ENCODE measurements at places on chromosomes 7 and 10. TPM values are rescaled to one million over a fixed set of nuclear protein-coding genes. Genes with fewer than 3 reads are reported as not detected.
A peak's percentile ranks its signal among the peaks of the same experiment; 100 is the strongest.

OR2A42 gene
- total RNA-seq: 0.15 TPM

LHPP gene
- total RNA-seq: 23.3 TPM

SPDYE6 gene
- total RNA-seq: not detected

COX15 gene
- total RNA-seq: 53.5 TPM

SPDYE1 gene
- total RNA-seq: not detected

GDF10 gene
- total RNA-seq: 0.28 TPM

NFE2L3 gene
- total RNA-seq: 6.2 TPM

PPP1R9A gene
- 40.7 TPM for total RNA-seq

- no peak overlapping the region for H3K27ac ChIP-seq
- no peak overlapping the region for H3K4me3 ChIP-seq
- no peak for DNase-seq
These were observed 10.8 kb upstream of the PON1 start for GRCh38 chr7:95335093-95335492.

GRCh38 chr10:102191956-102192355 lies 34.1 kb upstream of the ELOVL3 start:
- no peaks in the 10 kb centered on the region for H3K36me3 ChIP-seq
- H3K4me1 ChIP-seq: peaks cover 16% of the 10 kb centered on the region
- DNase-seq: no peak
- no peak overlapping the region for H3K27ac ChIP-seq

GRCh38 chr7:101744588-101744987 lies 72.8 kb upstream of the CUX1 start:
- no peaks in the 10 kb centered on the region for H3K36me3 ChIP-seq
- DNase-seq: no peak
- H3K4me3 ChIP-seq: no peak overlapping the region
- peaks cover 9% of the 10 kb centered on the region for H3K27me3 ChIP-seq

DNA sequence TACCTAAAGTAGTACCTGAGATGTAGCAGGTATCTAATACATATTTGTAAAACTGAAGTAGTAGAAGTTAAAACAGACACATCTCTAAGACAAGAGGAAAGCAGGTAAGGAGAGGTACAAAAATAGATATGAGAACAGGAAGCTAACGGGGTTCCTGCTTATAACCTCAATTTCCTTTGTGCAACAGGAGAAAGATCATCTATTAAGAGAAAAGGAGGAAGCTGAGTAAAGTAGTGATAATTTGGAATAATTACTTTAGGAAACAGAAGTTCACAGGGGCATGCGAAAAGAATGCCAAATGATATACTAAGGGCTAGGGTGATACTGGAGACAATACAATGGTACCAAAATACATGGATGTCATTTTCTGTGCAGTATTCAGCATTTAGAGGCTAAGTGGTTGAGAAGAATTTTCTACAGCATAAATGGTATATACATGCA lies 108.7 kb downstream of the NRBF2 start:
- no peak for DNase-seq
- no peaks in the 10 kb centered on the region for H3K4me1 ChIP-seq
- no peak overlapping the region for H3K4me3 ChIP-seq
- H3K27ac ChIP-seq: no peak overlapping the region
- H3K36me3 ChIP-seq: peaks cover 8% of the 10 kb centered on the region

GRCh38 chr10:63213489-63213888 lies 80.4 kb downstream of the NRBF2 start:
- H3K4me1 ChIP-seq: peaks cover 15% of the 10 kb centered on the region
- no peak for DNase-seq
- H3K27ac ChIP-seq: no peak overlapping the region

DNA sequence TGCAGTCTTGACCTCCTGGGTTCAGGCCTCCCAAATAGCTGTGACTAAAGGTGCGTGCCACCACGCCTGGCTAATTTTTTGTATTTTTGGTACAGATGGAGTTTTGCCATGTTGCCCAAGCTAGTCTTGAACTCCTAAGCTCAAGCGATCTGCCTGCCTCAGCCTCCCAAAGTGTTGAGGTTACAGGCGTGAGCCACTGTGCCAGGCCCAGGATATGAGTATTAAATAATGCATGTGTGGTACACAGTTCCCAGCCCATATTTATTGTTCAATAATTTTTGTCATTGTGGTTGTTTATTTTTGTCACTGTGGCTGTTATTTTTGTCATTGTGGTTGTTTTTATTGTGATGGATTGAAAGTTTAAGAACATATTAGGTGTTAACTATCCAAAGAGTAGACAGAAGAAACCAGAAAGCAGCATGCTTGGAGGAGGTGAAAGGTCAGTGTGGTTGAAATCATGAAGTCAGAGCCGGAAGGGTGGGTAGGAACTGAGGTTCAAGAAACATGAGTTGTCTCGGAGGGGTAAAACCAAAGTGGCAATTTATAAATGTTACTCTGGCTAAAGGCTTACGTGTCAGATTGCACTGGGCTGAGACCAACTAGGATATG lies 45.0 kb downstream of the MRC1 start:
- H3K27me3 ChIP-seq: no peaks in the 10 kb centered on the region
- no peak overlapping the region for H3K27ac ChIP-seq
- H3K36me3 ChIP-seq: no peaks in the 10 kb centered on the region
- no peak for DNase-seq

DNA sequence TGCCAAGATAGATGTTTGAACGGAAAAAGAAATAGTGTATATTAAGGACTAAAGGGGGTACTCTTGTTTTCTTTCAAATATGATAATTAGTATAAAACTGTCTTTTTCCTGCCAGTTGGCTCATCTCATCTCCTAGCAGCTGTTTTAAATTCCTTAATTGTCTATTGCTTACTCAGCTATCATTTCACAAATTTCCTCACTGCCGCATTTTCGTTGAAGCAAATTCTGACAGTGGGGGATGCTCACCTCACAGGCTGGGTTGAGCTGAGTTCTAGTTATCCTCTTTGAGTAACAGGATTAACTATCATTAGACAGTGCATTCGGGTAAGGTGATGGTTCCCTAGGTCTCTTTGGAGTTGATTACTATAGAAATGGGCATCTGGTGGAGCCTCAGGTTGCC lies 592.0 kb downstream of the AUTS2 start:
- peaks cover 6% of the 10 kb centered on the region for H3K27me3 ChIP-seq
- H3K27ac ChIP-seq: no peak overlapping the region
- no peaks in the 10 kb centered on the region for H3K36me3 ChIP-seq

GRCh38 chr10:75470901-75471300 lies 39.5 kb downstream of the LRMDA start:
- H3K4me1 ChIP-seq: peaks cover 9% of the 10 kb centered on the region
- DNase-seq: no peak
- no peaks in the 10 kb centered on the region for H3K27me3 ChIP-seq
- H3K4me3 ChIP-seq: no peak overlapping the region
- no peaks in the 10 kb centered on the region for H3K36me3 ChIP-seq

DNA sequence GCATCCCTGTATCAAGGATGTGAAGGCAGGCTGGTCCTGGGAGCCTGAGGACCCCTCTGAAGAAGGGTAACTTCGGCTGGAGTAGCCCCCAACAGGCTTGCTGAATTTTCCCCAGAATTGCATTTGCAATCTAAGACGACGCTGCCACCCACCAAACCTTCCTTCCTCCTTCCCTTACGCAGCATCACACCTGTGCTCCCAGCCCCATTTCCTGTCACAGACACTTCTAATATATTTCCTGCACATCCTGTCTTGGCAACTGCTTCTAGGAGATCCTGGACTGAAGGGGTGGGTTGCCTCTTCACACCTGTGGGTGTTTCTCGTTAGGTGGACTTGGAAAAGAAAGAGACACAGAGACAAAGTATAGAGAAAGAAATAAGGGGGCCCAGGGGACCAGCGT lies 9.4 kb upstream of the PGAM1 start:
- peaks cover 14% of the 10 kb centered on the region for H3K4me1 ChIP-seq
- no peak overlapping the region for H3K4me3 ChIP-seq
- H3K27me3 ChIP-seq: no peaks in the 10 kb centered on the region

DNA sequence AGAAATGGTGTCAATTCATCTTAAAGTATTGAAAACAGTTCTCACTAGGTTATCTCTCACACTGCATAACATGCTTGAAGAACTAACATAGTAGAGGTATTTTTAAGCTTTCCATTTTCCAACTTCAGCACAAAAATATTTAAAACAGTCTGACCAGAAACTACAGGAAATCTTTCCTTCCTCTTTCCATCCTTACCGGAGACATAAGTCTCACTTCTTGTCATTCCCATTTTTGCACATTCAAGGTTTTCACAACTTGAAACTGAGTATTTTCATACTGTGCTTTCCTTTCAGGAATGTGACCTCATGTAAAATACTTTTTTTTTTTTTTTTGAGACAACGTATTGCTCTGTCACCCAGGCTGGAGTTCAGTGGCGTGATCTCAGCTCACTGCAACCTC lies 45.2 kb downstream of the ARHGAP12 start:
- H3K36me3 ChIP-seq: no peaks in the 10 kb centered on the region
- H3K4me1 ChIP-seq: no peaks in the 10 kb centered on the region
- DNase-seq: no peak
- no peaks in the 10 kb centered on the region for H3K27me3 ChIP-seq
- H3K4me3 ChIP-seq: no peak overlapping the region
- no peak overlapping the region for H3K27ac ChIP-seq

DNA sequence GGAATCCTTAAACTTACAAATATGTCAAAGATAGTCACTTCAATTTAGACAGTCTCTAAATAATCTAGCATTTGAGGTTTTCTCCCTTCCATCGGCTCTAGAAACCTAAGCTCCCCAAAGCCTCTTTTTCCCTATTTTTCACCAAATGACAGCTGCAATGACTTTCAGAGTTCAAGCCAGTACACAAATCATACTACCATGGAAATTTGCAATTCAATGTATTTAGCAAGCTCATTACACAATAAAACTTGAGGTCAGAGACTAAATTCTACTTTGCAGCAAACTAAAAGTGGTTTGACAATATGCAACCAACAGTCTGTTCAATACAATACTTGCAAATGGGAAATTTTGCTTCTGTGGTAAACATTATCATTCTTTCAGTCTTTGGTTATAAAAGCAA lies 80.3 kb downstream of the SKIDA1 start:
- no peak for DNase-seq
- no peaks in the 10 kb centered on the region for H3K27me3 ChIP-seq
- no peak overlapping the region for H3K27ac ChIP-seq
- H3K4me1 ChIP-seq: no peaks in the 10 kb centered on the region
- no peaks in the 10 kb centered on the region for H3K36me3 ChIP-seq

DNA sequence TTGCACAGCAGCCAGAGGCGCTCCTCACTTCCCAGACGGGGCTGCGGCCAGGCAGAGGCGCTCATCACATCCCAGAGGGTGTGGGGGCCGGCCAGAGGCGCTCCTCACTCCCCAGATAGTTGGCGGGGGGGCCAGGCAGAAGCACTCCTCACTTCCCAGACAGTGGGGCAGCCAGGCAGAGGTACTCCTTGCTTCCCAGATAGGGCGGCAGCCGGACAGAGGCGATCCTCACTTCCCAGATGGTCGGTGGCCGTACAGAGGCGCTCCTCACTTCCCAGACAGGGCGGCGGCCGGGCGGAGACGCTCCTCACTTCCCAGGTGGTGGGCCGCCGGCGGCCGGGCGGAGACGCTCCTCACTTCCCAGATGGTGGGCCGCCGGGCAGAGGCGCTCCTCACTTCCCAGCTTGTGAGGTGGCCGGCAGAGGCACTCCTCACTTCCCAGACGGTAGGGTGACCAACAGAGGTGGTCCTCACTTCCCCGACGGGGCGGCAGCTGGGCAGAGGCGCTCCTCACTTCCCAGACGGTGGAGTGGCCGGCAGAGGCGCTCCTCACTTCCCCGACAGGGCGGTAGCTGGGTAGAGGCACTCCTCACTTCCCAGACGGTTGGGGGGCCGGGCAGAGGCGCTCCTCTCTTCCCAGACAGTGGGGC lies 26.5 kb downstream of the CCNY start:
- no peaks in the 10 kb centered on the region for H3K27me3 ChIP-seq
- peaks cover 9% of the 10 kb centered on the region for H3K4me1 ChIP-seq
- no peak overlapping the region for H3K27ac ChIP-seq
- H3K36me3 ChIP-seq: no peaks in the 10 kb centered on the region
- no peak for DNase-seq
- H3K4me3 ChIP-seq: no peak overlapping the region

DNA sequence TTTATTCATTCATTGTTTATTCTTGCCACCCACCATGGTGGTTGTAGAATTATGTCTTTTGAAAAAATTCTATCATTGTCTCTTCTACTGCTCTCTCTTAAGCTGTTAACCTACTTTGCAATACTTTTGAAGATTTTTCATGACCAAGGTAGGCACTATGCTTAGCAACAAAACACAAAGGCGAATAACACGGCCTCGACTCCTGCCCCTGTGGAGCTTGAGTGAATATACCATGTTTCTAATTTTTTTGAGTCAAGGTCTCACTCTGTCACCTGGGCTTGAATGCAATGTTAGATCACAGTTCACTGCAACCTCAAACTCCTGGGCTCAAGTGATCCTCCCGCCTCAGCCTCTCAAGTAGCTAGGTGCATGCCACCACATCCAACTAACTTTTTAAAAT lies 39.4 kb downstream of the APBB1IP start:
- H3K36me3 ChIP-seq: no peaks in the 10 kb centered on the region
- H3K27ac ChIP-seq: no peak overlapping the region
- no peaks in the 10 kb centered on the region for H3K4me1 ChIP-seq
- H3K27me3 ChIP-seq: no peaks in the 10 kb centered on the region

DNA sequence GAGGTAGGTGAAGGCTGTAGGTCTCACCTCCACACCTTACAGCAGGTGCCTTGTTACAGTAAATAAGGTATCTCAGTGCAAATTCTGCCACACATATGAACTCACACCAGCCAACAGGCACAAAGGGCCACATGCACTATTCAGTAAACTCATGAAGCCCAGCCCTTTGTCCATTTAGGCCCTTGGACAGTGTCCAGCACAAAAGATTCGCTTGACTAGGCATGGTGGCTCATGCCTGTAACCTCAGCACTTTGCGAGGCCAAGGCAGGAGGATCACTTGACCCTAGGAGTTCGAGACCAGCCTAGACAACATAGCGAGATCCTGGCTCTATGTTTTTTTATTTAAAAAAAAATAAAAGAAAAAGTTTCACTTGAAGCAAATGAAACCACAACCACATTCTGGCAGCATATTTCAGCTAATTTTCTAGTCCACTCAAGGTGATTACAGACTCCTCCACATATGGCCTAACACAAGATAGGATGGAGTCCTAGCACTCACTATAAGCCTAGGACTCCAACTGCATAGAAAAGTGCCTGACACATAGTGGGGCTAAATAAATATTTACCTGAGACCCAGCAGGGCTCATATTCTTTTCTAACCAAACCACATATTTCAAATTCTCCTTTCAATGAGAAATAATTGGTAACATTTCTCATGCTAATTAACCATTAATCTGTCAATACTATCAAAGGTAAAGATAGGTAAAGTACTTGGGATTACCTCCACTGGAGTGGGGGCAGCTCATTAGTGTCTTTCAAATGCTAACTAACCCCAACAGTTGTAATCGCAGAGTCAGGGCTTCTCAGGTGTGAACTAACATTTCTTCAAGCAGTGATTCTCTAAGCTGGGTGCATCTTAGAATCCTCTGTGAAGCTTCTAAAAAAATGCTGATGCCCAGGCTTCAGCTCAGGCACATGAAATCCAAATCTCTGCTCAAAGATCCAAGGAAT lies 4.5 kb upstream of the ANKRD1 start:
- H3K27me3 ChIP-seq: no peaks in the 10 kb centered on the region
- no peaks in the 10 kb centered on the region for H3K36me3 ChIP-seq
- no peak overlapping the region for H3K27ac ChIP-seq
- DNase-seq: no peak
- H3K4me3 ChIP-seq: no peak overlapping the region
- H3K4me1 ChIP-seq: peaks cover 33% of the 10 kb centered on the region

GRCh38 chr10:4981722-4982471 lies 18.7 kb downstream of the AKR1C1 start:
- no peaks in the 10 kb centered on the region for H3K4me1 ChIP-seq
- H3K36me3 ChIP-seq: no peaks in the 10 kb centered on the region
- no peaks in the 10 kb centered on the region for H3K27me3 ChIP-seq
- no peak overlapping the region for H3K4me3 ChIP-seq
- DNase-seq: peak; percentile 74

- H3K27me3 ChIP-seq: no peaks in the 10 kb centered on the region
- H3K4me1 ChIP-seq: no peaks in the 10 kb centered on the region
- no peaks in the 10 kb centered on the region for H3K36me3 ChIP-seq
- H3K4me3 ChIP-seq: no peak overlapping the region
- DNase-seq: no peak
- no peak overlapping the region for H3K27ac ChIP-seq
These were observed 8.0 kb upstream of the DMTF1 start for GRCh38 chr7:87144173-87144657.

All from neural progenitor cell (in vitro differentiated cells).